ENCODE measurements at places on chromosomes 13 and 19.

GRCh38 chr13:29428310-29429181 lies 166.9 kb downstream of the SLC7A1 start:
- no peak for DNase-seq

DNA sequence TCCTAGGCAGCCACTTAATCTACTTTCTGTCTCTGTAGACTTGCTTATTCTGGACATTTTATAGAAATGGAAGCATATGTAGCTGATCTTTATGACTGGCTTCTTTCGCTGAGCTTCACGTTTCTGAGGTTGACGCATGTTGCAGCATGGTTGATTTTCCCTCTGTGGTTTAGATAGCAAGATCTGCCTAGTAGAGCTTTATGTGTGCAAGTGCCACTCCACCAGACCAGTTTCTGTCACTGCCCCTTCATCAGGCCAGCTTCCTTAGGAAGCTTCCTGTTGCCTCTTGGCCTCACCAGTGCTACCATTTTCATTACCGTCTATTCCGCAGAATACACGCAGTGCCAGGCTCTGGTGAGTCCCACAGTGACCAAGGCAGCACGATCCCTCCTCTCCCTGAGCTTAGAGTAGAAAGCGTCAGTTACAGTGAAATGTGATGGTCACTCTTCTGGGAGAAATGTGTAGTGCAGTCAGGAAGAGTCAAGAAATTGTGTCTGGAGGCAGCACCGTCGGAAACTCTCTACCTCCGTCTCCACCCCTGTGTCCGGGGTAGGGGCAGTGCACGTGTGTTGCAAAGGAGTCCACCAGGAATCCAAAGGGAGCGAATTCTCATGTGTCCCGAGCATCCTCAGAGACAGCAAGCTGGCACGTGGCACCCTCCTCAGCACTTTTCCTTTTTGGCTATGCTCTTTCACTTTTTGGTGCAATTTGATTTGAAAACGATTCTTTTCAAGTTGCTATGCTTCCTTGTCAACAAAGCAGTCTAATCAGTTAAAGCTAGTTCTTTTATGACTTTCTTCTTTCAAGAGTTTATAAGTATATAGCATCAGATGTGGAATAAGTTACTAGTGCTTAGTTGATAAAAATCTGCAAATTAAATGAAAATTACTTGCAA lies 45.4 kb upstream of the GPR183 start:
- no peak for DNase-seq

DNA sequence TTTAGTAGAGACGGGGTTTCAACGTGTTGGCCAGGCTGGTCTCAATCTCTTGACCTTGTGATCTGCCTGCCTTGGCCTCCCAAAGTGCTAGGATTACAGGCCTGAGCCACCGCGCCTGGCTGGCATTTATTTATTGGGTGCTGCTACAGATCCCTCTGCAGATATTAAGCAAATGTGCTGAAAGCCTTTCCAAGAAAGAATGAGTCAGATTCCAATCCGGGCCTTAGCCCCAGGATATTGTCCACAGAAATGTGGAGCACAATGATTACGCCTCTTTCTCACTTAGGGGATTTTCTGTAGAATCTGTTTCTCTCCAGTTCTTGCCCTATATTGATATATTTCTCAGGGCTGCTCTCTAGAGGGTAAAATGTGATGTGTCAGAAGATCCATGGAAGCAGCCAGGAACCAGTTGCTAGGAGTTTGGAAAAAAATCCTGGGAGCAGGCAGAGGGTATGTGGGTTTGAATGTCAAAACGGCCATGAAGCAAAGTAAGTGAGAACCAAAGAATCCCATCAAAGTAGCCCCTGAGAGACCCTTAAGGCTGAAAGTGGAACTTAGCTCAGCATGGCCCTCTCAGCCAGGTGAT lies 24.8 kb upstream of the IGFL4 start:
- DNase-seq = no peak

GRCh38 chr13:100478107-100478809 lies 110.3 kb downstream of the GGACT start:
- DNase-seq = no peak

GRCh38 chr13:51453207-51453958 lies 547 bp upstream of the INTS6 start:
- peak; percentile 76 for DNase-seq

DNA sequence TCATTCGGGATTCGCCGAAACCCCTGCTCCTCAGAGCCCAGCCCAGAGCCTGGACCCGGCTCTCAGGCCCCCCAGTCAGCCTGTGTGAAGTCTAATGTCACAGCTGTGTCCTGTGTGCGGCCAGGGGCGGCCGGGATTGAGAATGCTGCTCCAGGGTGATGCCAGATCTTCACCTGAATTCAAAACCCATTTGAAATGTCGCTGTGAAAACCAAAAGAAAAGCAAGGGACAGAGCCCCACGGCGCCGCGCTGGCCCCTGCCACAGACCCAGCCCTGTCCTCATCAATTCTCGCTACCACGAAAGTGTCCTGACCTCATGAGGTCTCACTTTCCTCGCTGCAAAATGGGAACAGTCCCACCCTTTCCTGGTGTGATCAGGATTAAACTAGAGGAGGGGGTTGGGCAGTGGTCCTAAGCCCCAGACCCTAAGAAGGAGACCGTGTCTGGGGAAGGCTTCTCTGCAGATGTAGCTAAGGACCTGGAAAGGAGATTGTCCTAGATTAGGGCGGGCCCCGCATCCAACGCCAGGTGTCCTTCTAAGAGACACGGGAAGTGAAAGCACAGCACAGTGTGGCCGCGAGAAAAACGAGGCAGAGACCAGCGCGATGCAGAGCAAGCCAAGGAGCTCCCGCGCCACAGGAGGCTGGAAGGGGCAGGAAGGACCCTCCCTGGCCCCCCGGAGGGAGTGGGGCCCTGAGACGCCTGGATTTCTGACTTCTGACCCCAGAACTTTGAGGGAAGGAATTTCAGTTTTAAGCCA lies 34.0 kb upstream of the SPACA7 start:
- DNase-seq = no peak

- DNase-seq = no peak
Observed at GRCh38 chr13:77620138-77620537, 77.3 kb upstream of the SLAIN1 start.

DNA sequence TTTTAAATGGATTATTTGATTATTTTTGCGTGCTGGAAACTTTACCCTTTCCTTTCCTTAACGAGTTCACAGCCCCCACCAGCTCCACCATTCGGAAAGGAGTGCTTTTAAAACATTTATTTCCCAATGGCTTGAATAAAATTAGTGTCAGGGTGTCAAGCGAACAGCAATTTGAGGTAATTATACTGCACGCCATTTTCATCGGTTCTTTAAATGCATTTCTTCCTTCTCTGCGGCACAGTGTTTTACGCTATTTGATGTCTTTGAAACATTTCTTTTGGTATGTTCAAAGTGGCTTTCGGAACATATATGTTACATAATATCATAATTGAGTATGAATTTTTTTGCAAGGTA lies 309 bp upstream of the SLITRK1 start:
- DNase-seq = no peak

GRCh38 chr19:5352229-5352763 lies 11.7 kb upstream of the PTPRS start:
- DNase-seq = no peak

GRCh38 chr13:36884235-36884634 lies 35.8 kb downstream of the SMAD9 start:
- DNase-seq = no peak

- peak; percentile 80 for DNase-seq
Observed at GRCh38 chr19:41957838-41958366, 1.2 kb downstream of the RABAC1 start.

DNA sequence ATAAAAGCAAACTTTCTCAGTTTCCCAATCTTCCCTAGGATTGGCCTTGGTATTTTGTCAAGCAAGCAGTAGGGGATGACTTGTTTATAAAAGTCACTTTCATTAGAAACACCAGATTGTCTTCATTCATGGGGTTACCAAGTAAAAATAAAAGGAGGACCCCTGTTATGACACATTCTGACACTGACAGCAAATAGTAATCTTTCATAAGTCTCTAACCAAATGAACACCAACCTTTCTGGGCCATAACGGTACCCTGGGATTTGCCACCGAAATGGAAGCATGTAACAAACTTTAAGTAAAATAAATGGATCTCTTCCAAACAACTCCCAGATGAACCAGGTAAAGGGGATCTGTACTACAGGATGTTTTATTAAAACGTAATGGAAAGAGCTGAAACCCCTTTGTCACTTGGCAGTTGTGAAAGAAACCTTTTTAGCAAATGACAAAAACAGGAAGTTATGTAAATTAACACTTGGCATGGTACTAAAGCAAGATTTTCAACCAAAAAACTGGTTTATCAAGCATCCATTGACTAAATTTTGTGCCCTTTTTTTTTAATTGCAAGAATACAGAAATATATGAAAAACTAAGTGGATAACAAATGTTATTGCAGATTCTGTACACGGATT lies 335.6 kb downstream of the RBM26 start:
- no peak for DNase-seq

DNA sequence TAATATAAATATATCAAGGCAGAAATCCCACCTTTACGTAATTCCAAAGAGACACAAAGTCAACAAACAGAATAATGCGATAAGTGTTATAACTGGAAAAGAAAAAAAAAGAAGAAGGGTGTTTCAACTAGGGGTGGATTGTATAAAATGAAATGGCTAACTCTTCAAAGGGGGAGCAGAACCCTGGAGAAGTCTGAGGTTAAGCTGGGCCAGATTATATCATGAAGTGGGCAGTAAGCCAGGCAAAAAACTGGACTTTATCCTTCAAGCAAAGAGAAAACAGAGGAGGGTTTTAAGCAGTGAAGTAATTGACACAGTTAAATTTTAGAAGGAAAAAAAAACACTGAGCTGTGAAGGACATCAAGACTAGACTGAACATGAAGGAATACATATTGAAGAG lies 41.9 kb downstream of the TBC1D4 start:
- no peak for DNase-seq

GRCh38 chr13:109682534-109683244 lies 103.7 kb downstream of the IRS2 start:
- no peak for DNase-seq

Measured in HL-60 (cell line).